ENCODE measurements at places on chromosomes 7 and 10. TPM values are rescaled to one million over a fixed set of nuclear protein-coding genes. Genes with fewer than 3 reads are reported as not detected.
A peak's percentile ranks its signal among the peaks of the same experiment; 100 is the strongest.

DNA sequence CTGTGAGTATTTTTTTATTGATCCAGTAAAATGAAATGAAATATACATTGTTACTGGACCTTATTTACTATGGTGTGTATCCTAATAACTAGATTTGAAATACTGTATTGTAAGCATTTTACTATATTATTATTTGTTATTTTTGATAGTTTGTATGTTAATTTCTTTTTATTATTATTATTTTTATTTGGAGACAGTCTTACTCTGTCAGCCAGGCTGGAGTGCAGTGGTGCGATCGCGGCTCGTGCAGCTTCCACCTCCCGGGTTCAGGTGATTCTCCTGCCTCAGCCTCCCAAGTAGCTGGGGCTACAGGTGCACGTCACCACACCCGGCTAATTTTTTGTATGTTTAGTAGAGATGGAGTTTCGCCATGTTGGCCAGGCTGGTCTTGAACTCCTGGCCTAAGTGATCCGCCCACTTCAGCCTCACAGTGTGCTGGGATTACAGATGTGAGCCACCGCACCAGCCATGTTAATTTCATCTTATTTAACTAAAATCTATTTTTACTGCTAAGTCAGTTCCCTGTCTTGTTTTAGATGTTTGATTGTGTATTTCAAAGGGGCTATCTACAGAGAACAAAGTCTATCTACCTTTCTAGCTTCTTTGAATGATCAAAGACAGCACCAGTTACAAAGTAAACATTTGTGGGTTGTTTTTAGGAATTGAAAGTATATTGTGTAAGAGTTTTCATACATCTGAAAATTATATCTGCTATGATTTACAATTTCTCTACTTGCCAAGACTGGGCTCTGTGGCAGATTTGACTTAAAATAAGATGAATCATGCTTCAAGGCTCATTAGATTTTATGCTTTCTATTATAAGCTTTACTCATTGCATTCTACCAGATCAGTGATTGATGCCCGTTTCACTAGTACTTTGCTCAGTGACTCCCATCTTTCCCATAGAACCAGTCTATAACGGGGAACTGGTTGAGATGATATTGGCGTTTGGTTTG lies 41.6 kb downstream of the CDC123 start:
- no peak for DNase-seq

- no peak for DNase-seq
These were observed 408.0 kb downstream of the HGF start for GRCh38 chr7:81361769-81362312.

- DNase-seq = no peak
These were observed 489.4 kb downstream of the SEMA3D start for GRCh38 chr7:84697506-84697905.

The ANKRD26 gene
- 4.1 TPM for total RNA-seq

The SPDYE9 gene
- not detected for total RNA-seq

- DNase-seq = no peak
These were observed 45.5 kb upstream of the PRKAR2B start for GRCh38 chr7:106999023-106999422.

DNA sequence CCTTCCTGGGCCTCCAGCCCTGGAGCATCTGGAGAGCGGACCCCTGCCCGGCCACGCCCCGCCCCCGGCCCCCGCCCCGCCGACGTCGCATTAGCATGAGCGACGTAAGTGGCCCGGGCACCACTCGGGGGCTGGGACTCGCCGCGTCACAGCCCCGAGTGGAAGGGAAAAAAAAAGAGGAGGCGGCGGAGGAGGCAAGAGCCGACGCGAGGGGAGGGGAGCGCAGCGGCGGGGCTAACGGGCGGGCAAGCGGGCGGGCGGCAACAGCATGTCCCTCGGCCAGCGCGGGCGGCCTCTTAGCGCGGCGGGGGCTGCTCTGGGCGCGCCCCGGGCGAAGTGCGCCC lies at the start of gene SLC18A3:
Gene SLC18A3, plus strand, starts transcription at position 197 of the 344 bp plus-strand sequence. CDS start 431 bp downstream, outside the sequence.
- DNase-seq = peak; percentile 28

The SPDYE2B gene
- not detected for total RNA-seq

DNA sequence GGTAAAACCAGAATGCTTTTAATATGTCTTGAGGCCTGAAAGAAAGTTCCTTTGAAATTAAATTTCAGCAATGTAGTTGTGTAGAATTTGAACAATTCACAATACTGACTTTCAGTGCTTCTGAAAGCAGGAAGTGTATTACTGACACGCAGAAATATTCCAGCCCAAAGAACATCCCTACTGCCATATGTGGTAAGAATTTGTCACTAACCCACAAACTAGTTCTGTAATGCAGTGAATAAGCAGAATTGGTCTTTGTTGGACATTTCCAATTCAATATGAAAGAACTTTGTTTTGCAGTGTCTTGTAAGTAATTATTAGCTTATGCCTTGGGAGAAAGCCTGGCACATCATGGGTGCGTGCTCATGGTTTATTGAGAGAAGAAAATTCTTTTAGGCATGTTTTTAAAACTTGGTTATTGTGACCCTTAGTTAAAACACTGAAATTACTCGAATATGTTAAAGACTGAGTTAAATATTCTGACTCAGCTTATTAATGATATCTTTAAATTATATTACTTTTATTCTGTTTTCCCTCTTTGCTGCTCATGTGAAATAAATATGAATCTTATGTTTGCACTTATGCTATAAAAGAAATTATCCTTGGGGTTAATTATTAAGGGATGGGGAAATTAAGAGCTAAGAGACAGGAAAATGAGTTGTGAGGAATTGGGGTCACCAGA lies 33.4 kb downstream of the PTPN12 start:
- DNase-seq = no peak

The AKR1C2 gene
- 767 TPM for total RNA-seq

DNA sequence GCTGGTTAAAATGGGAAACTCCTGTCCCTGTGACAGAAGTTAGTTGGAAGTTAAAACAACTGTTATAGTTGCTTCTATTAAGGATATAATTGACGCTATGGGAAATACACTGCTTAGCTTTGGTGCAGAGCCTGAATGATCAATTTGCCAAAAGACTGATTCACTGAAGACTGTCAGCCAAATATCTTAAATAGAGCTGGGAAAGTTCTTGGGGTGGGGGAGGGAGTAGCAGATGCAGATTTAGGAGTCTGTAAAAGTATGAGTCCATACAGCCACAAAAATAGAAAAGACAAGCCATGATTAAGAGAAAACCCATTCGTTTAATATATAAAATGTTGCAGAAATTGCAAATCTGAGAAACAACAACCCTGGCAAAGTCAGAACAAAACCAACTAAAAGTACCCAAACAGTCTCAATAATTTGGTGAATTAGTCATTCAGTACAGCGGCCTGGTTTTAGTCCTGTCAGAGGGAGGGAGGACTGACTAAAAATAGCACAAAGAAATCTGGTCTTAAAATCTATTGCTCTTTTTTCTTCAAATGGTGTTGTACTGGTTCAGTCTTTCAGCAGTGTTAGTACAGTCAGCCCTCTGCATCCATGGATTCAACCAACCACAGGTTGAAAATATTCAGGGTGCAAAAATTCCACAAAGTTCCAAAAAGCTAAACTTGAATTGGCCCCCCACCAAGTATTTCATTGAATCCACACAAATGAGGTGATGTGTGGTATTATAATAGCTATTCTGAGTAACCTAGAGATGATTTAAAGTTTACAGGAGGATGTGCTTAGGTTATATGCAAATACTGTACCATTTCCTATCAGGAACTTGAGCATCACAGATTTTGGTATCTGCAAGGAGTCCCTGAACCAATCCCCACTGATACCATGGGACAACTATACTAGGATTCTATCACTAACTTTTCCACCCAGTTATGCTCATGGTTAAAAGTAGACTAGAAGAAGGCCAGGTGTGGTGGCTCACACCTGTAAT lies 30.0 kb downstream of the STK17A start:
- DNase-seq = no peak

The PTPRN2 gene
- total RNA-seq = 2.6 TPM

DNA sequence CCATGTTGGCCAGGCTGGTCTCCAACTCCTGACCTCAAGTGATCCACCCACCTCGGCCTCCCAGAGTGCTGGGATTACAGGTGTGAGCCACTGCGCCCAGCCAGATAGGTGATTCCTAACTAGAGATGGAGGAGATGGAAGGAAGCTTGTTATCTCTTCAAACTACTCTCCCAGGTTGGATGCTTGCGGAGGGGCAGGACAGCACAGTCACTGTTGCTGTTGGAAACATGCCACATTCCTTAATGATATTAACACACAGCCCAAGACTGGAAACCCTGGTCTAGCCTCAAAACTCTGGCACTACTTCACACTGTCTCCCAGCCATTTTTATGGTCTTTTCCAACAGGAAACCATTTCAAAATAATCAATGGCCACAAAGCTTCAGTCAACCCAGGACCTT lies 468.8 kb upstream of the NRP1 start:
- no peak for DNase-seq

GRCh38 chr10:35642035-35642792 lies at the start of gene FZD8:
TSS of gene FZD8 (minus strand) at chr10:35642296. CDS start at chr10:35641429, 867 bp downstream.
- DNase-seq = peak; percentile 95

DNA sequence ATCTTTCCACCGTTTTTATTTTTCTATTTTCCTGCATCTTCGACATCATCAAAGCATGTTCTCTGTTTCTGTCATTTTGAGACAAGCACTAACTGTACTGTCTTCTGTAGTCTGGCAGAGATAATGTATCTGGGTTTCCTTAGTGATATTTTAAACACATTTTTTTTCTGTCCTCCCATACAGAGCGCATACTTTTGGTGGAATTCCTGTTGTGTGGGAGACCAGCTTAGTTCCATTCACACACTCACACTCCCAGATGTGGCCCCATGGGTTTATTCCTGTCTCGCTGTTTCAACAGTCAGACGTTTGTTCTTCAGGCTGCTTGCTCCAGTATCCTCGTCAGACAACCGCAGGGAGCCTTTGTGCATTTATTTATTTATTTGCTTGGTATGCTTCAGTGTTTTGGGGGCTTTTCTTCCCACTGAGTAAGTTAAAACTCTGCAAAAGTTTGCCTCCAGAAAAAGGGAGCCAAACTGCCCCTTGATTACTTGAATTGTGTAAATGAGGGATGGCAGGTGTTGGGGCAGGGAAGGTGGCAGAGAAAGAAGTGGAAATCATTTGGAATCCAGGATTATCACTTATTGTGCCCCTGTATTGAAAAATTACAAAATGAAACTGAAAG lies 456.8 kb upstream of the KLF6 start:
- DNase-seq = no peak

DNA sequence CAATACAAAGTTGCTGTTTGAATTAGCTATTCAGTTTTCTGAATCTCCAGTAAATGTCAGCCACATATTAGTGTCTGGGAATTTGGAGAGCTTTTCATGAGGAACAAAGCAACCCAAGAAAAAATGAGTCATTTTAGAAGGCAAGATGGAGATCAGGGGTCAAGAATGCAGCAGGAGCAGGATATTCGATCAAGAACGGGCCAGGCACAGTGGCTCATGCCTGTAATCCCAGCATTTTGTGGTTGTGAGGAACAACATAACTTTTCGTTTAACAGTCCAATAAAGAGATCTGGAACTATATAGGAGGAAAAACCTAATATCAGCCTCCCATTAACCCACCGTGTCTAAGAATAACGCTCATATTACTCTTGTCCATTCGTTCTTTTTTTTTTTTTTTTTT lies 600.5 kb downstream of the MAGI2 start:
- DNase-seq = no peak

DNA sequence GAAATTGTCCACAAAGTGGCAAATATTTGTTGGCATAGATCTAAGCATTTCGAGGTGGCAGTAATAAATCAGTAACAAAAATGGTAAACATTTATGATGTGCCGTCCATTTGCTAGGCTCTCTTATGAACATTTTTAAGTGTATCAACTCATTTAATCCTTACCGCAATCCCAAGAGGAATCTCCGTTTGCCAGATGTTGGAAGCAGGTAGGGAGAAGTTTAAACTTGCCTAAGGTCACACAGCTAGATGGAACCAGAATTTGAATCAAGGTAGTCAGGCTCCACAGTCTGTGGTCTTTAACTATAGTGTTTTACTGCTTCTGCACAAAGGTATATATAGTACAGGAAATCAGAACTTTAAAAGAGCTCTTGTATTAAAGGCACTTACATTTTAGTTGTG lies 2.6 kb downstream of the MKLN1 start:
- DNase-seq = no peak

- DNase-seq = no peak
These were observed 98.2 kb upstream of the PRKCQ start for GRCh38 chr10:6678211-6678803.

The MYL10 gene
- total RNA-seq = not detected
